ENCODE measurements at places on chromosomes 6 and 20.

- no peak for DNase-seq
These were observed 581 bp upstream of the ALDH8A1 start for GRCh38 chr6:134950482-134950881.

GRCh38 chr20:38152175-38152620, 12.9 kb downstream of the TGM2 start:
- no peak for DNase-seq

DNA sequence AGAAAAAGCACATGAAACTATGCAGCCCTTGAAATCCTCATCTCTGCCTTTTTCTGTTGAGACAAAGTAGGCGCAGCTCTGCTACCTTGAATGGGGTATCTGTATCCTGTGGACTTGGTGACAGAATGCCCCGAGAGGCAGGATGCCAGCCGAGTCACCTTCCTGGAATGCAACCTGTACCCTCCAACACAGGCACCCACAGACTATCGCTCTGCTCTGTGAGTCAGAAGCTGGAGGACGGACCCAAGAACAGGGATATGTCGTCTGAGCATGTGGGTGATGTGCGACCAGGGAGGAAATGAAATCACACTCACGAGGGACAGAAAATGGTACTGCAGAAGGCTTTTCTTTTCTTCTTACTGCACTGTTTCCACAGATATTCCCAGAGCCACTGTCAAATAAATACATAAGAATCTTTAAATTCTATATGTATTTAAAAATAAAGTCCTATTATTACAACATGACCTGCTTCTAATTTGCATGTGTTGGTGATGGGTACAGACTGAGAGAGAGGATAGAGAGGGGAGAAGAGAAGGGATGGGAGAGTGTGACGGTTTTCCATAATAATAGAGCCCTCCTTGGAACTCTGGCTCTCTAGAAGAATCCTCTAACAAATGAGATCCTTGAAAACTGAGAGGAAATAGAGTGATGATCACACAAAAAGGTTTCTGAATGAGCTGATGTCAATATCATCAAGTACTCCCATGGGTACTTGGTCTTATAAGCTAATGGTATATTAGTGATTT, 308.1 kb downstream of the FOXC1 start:
- peak; percentile 4 for DNase-seq

- no peak for DNase-seq
These were observed 20.1 kb downstream of the RTF2 start for GRCh38 chr20:56488566-56488965.

- no peak for DNase-seq
These were observed 8.7 kb downstream of the ZNF335 start for GRCh38 chr20:45963059-45964005.

Data from stimulated activated CD8-positive, alpha-beta memory T cell treated with anti-CD3 and anti-CD28 coated beads, Interleukin-15, amount 100 ng/mL, for 24 hours (primary cell).